NCI-H526 (cell line): ENCODE measurements at places on chromosomes 2 and 18.

DNA sequence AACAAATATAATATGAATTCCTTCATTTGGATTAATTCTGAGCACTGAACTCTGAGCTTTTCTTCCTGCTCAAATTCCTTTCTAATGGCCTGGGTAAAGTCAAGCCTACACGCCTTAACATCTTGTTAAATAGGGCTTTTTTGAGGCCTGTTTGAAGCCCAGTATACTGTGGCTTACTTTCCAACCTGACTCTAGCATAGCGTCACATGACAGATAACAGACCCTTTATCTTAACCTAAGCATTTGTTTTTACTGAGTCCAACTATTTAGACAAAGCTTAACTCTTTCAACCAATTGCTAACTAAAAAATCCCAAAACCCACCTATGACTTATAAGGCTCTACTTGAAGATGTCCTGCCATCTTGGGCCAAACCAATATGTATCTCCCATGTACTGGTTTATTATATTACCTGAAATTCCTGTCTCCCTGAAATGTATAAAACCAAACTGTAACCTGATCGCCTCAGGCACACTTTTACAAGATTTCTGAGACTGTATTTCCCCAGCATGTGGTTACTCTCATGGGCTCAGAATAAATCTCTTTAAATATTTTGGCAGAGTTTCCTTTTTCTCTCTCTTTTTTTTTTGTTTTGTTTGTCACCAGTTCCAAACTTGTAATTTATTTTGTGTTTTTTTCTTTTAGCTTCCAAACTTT, 271.1 kb upstream of the VWC2L start:
- no peak for DNase-seq

DNA sequence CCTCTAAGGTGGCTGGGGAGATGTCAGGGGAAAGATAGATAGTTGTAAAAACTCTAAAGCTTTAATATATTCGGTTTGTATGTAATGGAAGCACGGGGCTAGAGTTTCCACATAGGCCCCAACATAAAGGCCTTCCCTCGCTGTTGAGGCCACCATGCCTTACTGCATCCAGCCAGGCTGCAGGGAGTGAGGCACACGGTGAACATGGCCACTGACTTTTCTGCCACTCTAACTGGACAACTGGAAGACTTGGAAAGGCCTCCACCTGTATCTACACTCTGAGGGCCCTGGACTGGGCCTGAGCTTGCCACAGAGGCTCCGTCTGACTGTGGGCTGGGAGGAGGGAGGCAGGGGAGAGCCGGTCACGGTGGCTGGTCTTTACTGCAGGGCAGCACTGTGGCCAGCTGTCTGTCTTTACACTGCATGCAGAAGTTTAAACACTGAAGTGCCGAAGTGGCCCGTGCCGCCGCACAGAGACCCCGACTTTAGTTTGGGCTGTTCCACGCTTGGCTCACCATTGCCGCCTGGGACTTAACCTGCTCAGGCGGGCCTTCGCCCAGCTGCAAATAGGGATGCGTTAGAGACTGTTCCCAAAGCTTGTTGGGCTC, 66.7 kb downstream of the EMILIN2 start:
- no peak for DNase-seq

- DNase-seq, result no peak
Observed at GRCh38 chr2:231384970-231385369, 10.5 kb upstream of the B3GNT7 start.

DNA sequence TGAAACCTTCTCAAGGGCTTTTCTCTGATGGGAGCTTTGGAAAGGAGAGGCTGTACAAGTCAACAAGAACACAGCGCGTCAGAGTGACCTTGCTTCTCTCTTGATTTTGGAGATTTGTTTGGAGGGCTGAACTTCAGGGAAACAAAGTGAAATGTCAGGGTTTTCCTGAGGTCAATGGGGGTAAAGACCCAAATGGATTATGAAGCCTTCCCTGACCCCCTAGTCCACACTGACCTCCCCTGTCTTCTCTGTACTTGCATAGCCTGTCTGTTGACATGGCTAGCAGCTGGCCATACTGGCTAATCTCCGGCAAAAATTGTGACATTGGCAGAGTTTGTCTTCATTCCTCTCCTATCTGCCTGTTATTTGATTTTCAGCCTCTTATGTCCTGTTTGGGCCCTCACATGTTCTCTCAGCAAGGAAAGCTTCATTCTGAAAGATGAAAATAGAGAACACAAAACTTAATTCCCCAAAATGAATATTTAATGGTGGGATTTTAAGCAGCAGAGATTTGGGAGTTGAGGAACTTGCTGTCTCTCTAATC, 149.3 kb upstream of the HAAO start:
- DNase-seq, result no peak

GRCh38 chr2:102636283-102636907, 17.0 kb downstream of the SLC9A2 start:
- no peak for DNase-seq

GRCh38 chr2:72138011-72138881, 9.4 kb downstream of the CYP26B1 start:
- DNase-seq, result no peak

DNA sequence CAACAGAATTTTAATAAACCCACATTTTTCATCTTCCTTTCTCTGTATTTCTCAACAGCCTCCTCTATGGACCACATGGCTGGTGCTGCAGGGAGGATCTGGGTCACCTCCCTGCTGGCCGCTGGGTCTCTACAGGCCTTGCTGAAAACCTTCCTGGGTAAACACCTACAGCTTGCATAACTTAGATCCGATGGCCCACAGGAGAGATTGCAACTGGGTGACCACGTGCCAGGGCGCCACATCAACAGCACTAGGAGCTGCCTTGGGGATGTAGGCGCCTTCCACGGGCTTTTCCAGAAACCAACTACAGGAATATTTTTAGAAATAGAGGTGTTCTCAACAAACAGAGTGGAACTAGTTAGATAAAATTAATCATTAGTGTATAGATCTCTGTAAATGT, 19.4 kb downstream of the TMEM18 start:
- DNase-seq, result no peak

- DNase-seq, result no peak
Observed at GRCh38 chr2:141589314-141589713, 541.5 kb downstream of the LRP1B start.

- no peak for DNase-seq
Observed at GRCh38 chr2:201806442-201807170, at the start of gene CDK15. Gene CDK15, plus strand, starts transcription at chr2:201806537. Its CDS starts 128 bp downstream, at chr2:201806665.
